ENCODE measurements at places on chromosomes 5 and 9.
A peak's percentile ranks its signal among the peaks of the same experiment; 100 is the strongest.

GRCh38 chr5:9514968-9515367 is 30.9 kb downstream of the SEMA5A start:
- no peak for DNase-seq

GRCh38 chr5:53019320-53019719 is 30.2 kb downstream of the ITGA2 start:
- DNase-seq = no peak

- no peak for DNase-seq
Measured at GRCh38 chr5:170596482-170597044, 92.7 kb downstream of the KCNIP1 start.

DNA sequence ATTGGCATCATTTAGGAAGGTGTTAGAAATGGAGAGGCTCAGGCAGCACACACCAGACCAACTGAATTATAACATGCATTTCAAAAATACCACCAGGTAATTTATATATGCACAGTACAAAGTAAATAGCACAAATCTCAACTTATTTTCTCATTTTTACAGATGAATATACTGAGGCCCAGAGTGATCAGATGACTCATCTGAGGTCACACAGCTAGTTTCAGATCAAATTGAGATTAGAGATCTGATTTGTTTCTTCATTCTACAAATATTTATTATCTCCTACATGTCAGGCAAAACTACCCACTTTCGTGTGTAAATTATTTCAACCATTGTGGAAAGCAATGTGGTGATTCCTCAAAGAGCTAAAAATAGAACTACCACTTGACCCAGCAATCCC is 507.1 kb downstream of the TLE4 start:
- DNase-seq = no peak

GRCh38 chr9:136235171-136235570 is 10.4 kb downstream of the QSOX2 start:
- DNase-seq = no peak

- no peak for DNase-seq
Measured at GRCh38 chr5:170439944-170440269, 50.7 kb upstream of the KCNMB1 start.

DNA sequence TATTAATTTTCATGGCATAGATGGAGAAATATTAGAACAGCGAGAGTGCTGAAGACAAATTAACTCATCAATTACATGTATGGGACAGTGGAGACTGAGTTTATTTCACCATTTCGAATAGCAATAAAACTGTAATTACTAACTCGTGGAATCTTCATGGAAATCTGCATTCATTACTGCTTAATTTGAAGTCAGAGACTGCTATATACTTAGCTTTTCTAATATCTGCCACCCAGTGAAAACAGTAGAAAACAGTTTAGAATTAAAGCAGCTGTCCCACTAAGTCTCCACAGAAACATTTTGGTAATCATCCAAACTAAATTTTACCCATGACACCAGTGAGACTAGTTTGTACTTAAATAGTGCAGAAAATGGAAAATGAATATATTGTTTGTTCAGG is 56.8 kb downstream of the IZUMO3 start:
- DNase-seq = no peak

- no peak for DNase-seq
Measured at GRCh38 chr9:128593039-128593438, 40.7 kb downstream of the SPTAN1 start.

DNA sequence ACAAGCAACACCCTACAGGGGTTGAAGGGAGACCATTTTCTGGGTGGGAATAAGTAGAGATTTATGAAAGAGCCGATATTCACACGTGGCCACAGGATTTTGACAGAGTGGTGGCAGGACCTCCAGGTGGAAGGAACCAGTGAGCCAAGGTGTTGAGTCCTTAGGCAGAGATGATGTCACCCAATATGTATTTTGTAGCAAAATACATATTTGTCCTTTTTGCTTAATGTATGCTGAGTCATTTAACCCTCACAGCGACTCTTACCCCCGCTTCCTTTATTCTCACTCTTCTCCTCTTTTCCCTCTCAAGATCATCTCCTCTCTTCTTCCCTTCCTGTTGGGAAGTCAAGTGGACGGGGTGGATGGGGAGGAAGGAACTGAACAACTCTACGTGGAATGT is 215.7 kb upstream of the S1PR3 start:
- DNase-seq = no peak

GRCh38 chr9:136398286-136398685 is 1.7 kb downstream of the SNAPC4 start:
- no peak for DNase-seq

GRCh38 chr9:118618084-118618483 is 751.2 kb downstream of the BRINP1 start:
- DNase-seq = no peak

DNA sequence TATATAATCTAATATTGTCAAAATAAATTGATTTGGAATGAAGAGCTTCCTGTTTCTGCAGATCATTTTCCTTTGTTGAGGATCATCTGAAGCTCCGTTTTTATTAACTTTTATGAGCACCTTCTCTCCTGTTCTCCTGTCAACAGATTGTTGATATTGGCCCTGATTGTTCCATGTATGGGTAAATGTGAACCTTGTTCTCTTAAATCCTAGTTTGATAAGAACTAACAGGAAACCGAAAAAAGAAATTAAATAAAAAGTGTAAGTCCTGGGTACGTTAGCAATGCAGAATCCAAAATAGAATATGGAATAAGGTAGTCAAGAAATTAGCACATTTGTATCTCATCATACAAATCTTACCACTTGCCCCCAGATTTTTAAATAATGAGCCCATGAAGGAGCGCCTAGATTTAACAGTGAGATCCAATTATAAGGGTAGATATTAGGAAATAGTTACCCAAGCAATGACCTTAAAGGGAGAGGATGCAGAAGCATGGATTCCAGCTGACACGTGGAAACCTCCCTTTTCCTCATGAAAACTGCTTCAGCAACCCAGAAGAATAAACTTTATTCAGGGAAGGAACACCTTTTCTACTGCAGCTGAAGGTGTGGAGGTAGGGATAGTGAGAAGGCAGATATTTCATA is 80.8 kb upstream of the PIK3R1 start:
- DNase-seq = no peak

DNA sequence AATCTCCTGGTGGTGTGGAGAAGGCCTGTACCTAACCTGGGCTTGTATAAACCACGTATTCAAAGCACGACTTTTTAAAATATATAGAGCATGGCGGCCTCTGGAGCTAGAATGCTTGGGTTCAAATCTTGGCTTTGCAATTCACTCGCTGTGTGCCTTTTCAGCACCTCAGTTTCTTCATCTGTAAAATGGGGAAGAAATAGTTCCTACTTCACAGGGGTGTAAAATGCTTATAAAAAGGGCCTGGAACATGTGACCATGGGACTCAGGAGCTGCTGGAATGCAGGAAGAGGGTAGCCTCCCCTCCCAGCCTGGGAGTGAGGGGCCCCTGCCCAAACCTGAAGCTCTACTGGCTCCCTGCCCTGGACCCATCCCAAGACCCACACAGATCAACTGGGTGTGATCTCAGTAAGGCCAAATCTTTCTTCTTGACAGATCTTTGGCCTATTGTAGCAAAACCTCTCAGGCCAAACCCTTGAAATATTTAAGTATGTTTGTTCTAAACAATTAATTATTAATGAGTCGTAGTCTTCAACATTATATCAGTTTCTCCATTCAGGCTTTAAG is 269.0 kb downstream of the ZSWIM6 start:
- DNase-seq = no peak

DNA sequence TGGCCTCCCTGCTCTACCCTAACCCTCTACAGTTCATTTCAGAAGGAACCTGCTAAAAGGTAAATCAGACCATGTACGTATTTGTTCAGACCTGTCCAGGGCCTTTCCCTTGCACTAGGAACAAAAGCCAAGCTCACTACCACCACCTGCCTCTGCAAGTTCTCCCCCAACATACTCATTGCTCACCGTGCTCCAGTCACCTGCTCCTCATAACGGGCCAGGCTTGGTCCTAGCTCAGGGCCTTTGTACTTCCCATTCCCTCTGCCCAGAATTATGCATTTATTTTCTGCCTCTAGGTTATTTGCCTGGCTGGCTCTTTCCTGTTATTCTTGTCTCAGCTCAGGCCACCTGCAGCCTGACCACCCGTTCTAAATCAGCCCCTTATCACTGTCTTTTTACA is 4.8 kb upstream of the FGF1 start:
- no peak for DNase-seq

- DNase-seq = peak; percentile 53
Measured at GRCh38 chr5:151036556-151036955, 16.2 kb downstream of the GPX3 start.

- no peak for DNase-seq
Measured at GRCh38 chr9:81620002-81620390, 69.4 kb downstream of the TLE1 start.

DNA sequence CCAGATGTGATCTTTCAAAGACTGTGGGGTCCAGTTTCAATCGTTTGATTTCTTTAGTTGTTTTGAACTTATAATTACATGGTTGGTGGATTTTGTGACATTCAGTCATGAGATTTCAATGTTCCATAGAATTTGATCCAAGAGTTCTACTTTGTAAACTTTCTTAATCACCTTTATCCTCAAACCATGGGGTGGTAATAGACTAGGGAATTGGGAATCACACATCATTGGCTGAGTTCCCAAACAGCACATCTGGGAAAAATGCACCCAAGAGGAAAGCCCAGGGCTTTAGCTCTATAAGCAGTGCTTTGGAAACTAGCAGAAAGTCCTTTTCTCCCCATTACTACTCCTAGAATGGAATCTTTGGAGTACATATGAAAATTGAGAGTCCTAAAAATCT is 177.6 kb downstream of the NNT start:
- no peak for DNase-seq

- DNase-seq = peak; percentile 25
Measured at GRCh38 chr5:76372323-76373054, 30.6 kb upstream of the IQGAP2 start.

DNA sequence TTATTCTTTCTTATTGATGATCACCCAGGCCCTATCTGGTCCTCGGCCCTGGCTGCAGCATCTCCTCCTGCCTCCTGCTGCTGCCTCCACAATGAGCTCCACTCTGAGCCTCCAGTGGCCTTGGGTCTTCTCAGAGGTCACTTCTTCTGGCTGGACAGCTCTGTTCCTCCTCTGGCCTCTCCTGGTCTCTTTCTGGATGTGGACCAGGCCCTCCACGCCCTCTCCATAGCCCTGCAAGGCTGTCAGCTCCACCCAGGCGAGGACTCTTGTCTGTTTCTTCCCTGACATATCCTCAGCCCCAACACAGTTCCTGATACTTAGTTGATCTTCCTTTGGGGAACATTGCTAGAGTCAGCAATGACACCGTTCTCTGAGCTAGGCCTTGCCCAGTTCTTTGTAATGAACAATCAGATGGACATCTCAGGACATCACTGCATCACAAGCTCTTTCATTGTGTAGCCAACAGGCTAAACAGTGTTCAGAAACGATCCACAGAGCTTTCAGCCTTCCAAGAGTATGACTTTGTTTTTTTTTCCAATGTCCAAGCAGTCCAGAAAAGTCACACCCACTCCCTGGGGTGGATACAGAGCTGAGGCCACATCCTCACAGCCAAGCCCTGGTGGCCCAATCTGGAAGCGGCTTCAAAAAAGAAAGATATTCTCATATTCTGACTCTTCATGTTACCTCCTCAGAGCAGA is 62.5 kb upstream of the DNAH5 start:
- no peak for DNase-seq

GRCh38 chr9:90995516-90995915 is 193.9 kb downstream of the SYK start:
- no peak for DNase-seq

DNA sequence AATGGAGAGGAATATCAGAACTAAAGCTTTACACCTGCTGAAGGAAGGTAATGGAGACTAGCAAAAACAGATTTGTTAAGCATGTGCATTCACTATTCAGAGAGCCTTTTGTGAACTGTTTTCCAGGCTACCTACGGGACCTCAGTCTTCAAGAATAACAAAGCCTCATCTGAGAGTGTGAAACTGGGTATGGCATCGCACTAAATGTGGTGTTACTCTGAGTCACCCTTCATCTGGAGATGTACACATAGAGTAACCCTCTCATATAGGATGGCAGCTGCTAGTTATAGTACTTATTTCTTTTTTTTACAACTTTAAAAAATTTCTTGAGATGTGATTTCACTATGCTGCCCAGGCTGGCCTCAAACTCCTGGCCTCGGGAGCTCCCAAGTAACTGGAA is 306.8 kb downstream of the ZNF608 start:
- DNase-seq = no peak

DNA sequence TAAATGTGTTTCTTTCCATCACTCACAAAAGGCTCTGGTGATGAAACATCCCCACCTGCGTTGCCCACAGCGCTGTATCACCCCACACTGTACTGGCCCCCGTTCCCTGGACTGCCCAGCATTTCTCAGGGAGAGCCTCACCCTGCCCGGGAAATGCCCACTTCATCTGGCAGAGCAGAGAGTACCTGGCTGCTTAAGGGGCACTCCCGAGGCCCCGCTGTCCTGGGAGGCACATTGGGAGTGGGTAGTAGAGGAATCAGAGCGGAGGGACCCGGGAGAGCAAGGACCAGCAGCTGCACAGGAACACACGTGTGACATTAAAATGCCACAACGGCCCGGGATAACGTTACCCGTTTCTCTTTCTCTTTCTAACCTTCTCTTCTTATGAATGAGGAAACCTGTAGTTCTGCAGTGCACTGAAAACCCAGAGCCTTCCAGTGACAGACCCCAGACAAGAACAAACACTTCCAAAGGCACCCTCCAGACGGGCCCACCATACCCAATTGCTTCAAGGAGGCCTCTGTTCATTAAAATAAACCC is 110.0 kb downstream of the ROR2 start:
- DNase-seq = no peak

GRCh38 chr5:149257889-149258705 is 13.6 kb upstream of the AFAP1L1 start:
- no peak for DNase-seq

DNA sequence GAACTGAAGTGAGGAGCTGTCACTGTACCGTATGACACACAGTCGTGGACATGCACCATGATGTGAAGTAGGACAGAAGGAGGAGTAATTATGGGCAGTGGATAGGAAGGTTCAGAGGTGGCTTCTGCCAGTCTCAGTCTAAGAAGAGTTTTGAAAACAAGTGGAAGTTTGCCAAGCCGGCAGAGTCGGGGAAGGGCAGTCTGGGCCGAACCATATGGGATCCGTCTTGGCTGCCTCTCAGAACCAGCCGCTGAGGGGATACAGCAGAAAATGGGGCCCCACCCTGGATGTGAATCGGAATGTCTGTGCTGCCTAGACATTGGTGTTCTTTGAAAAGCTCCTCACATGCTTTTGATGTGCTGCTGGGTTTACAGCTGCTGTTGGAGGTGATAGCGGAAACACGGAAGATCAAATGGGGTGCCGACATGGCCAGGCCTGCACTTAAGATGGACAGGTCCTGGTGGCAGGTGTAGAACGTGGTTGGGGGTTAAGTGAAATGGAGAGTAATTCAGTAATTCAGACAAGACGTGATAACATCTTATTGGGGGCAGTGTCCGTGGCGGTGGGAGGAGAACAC is 11.2 kb downstream of the SNX18 start:
- DNase-seq = no peak

All from iPS-NIHi11 (cell line).